Naive thymus-derived CD4-positive, alpha-beta T cell (primary cell): ENCODE measurements at places on chromosomes 12 and 14. TPM values are rescaled to one million over a fixed set of nuclear protein-coding genes. Genes with fewer than 3 reads are reported as not detected.

The DCN gene
- polyA plus RNA-seq: not detected

The SCAF11 gene
- 105 TPM for polyA plus RNA-seq

- DNase-seq: no peak
These were observed 84.0 kb upstream of the GPR68 start for GRCh38 chr14:91328313-91329050.

DNA sequence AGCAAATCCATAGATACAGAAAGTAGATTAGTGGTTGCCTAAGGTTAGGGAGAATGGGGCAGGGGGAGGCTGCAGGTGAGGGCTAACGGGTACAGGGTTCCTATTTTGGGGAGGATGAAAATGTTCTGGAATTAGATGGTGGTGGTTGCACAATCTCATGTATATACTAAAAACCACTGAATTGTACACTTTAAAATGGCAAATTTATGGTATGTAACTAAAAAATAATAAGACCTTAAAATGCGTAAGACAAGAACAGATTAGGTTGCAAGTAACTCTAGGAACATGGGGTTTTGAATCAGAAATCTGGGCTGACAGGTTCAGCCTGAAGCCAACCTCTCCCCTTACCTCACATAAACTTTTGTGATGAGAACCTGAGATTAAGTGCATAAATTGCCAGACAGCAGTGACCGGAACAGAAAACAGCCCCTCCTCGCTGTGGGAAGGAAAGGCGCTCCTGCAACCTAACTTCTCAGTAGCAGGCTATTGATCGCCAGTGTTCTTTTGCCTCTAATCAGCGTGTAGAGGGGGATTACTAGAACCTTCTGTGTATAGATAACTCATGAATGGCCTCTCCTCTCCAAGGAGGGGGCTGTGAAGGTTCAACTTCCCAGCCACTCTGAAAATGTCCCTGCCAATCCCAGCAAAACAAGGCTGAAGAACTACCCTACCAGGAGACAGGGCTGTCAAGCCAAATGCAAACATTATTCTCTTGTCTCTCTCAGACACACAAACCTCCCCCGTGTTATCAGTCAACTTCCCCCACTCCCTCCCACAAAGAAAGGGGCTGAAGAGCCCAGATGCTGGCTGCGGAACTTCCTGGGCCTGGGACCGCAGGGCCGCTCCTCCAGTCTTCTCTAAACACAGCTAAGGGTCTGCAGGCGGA lies 1.9 kb downstream of the SSH1 start:
- no peak for DNase-seq

DNA sequence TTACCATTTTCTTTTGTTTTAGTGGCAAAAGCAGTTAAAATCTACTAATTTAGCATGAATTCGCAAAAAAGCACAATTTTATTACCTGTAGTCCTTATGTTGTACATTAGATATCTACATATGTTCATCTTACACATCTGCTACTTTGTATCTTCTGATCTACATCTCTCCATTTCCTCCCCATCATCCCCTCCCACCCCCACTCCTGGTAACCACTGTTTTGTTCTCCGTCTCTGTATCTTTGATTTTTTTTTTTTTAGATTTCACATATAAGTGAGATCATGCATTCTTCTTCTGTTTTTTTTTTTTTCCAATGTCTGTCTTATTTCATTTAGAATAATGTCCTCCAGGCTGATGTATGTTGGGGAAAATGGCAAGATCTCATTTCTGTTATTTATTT lies 922.7 kb downstream of the VRK1 start:
- DNase-seq: peak; percentile 71

GRCh38 chr14:34043627-34044372 lies 92.9 kb upstream of the EGLN3 start:
- DNase-seq: no peak
